Neural progenitor cell (in vitro differentiated cells): ENCODE measurements at places on chromosomes 6 and 20.
A peak's percentile ranks its signal among the peaks of the same experiment; 100 is the strongest.

GRCh38 chr6:20702366-20702765 is 168.1 kb downstream of the CDKAL1 start:
- no peak overlapping the region for H3K4me3 ChIP-seq
- H3K27me3 ChIP-seq = no peaks in the 10 kb centered on the region
- H3K4me1 ChIP-seq = peaks cover 40% of the 10 kb centered on the region
- no peaks in the 10 kb centered on the region for H3K36me3 ChIP-seq

GRCh38 chr20:11716239-11716944 is 201.3 kb upstream of the BTBD3 start:
- H3K4me3 ChIP-seq = no peak overlapping the region
- peak; percentile 64 for DNase-seq
- H3K27ac ChIP-seq = no peak overlapping the region
- H3K36me3 ChIP-seq = no peaks in the 10 kb centered on the region

- H3K27me3 ChIP-seq = no peaks in the 10 kb centered on the region
- H3K4me1 ChIP-seq = no peaks in the 10 kb centered on the region
- no peak for DNase-seq
- no peak overlapping the region for H3K4me3 ChIP-seq
Observed at GRCh38 chr20:16816192-16816591, 68.0 kb downstream of the OTOR start.

GRCh38 chr6:100346828-100347227 is 117.9 kb downstream of the SIM1 start:
- H3K27ac ChIP-seq = no peak overlapping the region
- H3K36me3 ChIP-seq = no peaks in the 10 kb centered on the region
- H3K4me1 ChIP-seq = peaks cover 21% of the 10 kb centered on the region
- no peak overlapping the region for H3K4me3 ChIP-seq

- peaks cover 59% of the 10 kb centered on the region for H3K4me1 ChIP-seq
- no peak overlapping the region for H3K4me3 ChIP-seq
- H3K36me3 ChIP-seq = no peaks in the 10 kb centered on the region
- H3K27ac ChIP-seq = no peak overlapping the region
Observed at GRCh38 chr6:41581381-41581991, 35.3 kb downstream of the FOXP4 start.

DNA sequence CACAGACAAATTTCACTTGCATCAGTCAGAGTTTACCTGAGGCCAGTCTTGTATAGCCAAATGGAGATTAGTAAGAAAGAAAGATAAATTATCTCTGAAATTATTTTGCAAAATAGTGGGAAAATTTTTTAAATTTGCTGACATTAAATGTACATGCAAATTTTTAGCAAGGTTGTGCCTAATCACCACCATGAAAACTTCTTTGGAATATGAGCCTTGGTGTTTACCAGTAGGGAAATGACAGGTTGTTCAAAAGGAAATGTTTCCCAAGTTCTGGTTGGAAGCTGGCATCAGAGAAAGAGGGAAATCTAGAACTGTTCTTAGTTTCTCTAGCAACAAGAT is 34.4 kb upstream of the LOC128125822 start:
- H3K4me3 ChIP-seq = no peak overlapping the region
- no peak overlapping the region for H3K27ac ChIP-seq
- no peaks in the 10 kb centered on the region for H3K4me1 ChIP-seq
- H3K27me3 ChIP-seq = no peaks in the 10 kb centered on the region

DNA sequence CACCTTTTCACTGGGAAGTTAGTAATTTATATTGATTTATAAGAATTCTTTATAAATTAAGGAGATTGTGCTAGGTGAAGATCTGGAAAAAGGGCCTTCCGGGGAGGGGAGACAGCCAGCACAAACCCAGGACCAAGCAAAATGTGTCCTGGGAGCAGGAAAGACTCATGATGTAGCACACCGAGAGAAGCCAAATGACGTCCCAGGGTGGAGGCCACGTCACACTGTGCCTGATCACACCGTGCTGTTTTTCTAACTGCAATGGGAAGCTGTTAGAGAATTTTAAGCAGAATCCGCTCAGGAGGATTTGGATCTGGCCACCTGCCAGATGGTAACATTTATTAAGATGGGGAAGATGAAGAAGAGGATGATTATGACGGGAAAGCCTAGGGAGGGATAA is 72.7 kb upstream of the AKAP12 start:
- no peaks in the 10 kb centered on the region for H3K36me3 ChIP-seq
- no peak for DNase-seq
- H3K27ac ChIP-seq = no peak overlapping the region
- no peak overlapping the region for H3K4me3 ChIP-seq

DNA sequence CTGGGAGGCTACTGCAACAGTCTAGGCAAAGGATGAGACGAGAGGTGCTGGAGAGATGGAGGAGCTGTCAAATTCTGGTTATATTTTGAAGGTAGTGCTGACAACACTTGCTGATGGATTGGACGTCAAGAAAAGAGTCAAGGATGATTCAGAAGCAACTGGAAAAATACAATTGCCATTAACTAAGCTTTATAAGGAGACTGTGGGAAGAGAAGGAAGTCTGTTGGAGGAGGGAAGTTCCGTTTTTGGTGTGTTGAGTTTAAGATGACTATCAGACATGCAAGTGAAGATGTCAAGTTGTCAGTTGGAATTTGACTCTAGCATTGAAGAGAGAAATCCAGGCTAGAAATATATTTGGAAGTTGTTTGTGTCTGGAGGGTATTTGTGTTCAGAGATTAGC is 358.1 kb downstream of the RNGTT start:
- H3K4me3 ChIP-seq = no peak overlapping the region
- no peak for DNase-seq
- no peaks in the 10 kb centered on the region for H3K27me3 ChIP-seq
- H3K27ac ChIP-seq = no peak overlapping the region

GRCh38 chr6:3859878-3860552 is 10.8 kb downstream of the FAM50B start:
- no peaks in the 10 kb centered on the region for H3K4me1 ChIP-seq
- no peak overlapping the region for H3K4me3 ChIP-seq
- no peaks in the 10 kb centered on the region for H3K27me3 ChIP-seq
- no peak overlapping the region for H3K27ac ChIP-seq
- no peaks in the 10 kb centered on the region for H3K36me3 ChIP-seq
- DNase-seq = no peak

DNA sequence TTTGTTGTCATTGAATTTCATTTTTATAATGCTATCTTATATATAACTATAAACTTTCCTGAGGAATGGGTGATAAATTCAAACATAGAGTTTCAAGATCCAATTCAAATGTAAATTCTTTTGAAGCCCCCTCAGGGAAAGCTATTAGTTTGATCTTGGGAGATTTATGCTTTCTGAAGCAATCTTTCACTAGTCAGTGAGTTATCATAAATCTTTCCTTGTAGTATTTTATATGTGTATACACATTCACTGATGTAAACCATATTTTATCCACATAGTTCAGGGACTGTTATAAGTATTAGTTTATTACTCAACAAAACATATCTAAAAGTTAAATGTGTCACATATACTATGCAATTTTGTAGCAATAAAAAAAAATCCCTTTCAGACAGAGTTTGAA is 2.9 kb upstream of the EPM2A start:
- no peak overlapping the region for H3K4me3 ChIP-seq
- H3K4me1 ChIP-seq = peaks cover 20% of the 10 kb centered on the region
- no peak overlapping the region for H3K27ac ChIP-seq
- H3K27me3 ChIP-seq = no peaks in the 10 kb centered on the region

DNA sequence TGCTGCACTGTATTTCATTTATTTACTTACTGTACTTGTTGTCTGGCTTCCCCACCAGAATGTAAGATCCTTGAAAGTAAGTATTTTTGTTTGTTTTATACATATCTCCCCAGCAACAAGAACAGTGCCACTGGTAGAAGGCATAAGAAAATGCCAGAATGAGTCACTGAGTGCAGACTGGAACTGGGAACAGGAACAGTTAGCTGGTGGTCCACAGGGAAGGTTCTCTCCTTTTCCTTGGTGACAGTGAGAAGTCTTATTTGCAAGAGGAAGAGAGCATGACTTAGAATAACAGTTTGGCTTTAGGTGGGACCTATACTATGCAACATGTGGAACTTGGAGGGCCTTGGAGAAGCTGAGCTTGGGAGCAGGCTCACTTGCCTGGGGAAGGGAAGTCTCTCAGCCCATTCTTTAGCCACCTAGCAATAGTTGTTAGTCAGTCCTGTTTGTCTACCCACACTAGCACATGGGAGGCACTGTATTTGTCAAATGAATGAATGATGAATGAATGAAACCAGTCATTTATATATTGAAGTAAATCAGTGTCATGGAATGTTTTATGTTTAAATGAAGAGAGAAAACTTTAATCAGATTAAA is 203.5 kb downstream of the KCNQ5 start:
- no peaks in the 10 kb centered on the region for H3K27me3 ChIP-seq
- no peak overlapping the region for H3K4me3 ChIP-seq
- no peak for DNase-seq

DNA sequence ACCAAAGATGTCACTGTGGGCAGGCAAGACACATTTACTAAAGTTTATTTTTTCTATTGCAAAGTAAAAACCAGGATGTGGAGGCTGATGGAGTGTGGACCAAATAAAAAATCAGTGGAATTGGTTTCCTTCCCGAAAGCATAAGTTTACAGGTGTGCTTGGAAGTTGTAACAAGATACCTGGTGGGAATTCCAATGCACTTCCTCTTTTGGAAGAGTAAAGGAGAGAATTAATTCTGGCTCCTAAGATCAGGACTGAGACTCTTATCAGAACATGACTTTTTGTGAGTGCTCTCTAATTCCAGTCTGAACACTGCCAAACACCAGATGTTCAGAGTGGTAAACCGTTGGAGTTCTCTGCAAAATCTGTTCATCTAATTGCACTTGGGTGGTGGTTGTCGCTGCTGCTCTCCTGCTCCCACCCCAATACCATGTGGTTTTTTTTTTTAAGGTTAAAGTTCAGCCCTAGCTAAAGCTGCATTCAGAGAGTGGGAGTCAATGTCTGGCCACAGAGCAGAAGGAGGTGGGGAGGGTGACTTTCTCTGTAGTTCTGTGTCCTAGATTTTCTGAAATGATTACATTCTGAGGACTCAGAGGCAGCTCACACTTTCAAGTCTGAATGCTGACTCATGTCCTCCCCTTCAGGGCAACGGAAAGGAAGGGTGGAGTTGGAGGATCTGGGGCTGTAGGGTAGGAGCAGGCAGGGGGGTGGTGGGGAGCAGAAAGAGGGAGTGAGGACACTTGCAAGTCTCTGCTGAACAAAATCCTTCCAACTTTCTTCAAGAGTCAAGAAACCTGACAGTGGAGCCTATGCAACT is 275.8 kb upstream of the PRDM1 start:
- H3K36me3 ChIP-seq = no peaks in the 10 kb centered on the region
- no peak for DNase-seq
- H3K4me1 ChIP-seq = peaks cover 10% of the 10 kb centered on the region
- no peak overlapping the region for H3K27ac ChIP-seq
- H3K4me3 ChIP-seq = no peak overlapping the region
- H3K27me3 ChIP-seq = no peaks in the 10 kb centered on the region

DNA sequence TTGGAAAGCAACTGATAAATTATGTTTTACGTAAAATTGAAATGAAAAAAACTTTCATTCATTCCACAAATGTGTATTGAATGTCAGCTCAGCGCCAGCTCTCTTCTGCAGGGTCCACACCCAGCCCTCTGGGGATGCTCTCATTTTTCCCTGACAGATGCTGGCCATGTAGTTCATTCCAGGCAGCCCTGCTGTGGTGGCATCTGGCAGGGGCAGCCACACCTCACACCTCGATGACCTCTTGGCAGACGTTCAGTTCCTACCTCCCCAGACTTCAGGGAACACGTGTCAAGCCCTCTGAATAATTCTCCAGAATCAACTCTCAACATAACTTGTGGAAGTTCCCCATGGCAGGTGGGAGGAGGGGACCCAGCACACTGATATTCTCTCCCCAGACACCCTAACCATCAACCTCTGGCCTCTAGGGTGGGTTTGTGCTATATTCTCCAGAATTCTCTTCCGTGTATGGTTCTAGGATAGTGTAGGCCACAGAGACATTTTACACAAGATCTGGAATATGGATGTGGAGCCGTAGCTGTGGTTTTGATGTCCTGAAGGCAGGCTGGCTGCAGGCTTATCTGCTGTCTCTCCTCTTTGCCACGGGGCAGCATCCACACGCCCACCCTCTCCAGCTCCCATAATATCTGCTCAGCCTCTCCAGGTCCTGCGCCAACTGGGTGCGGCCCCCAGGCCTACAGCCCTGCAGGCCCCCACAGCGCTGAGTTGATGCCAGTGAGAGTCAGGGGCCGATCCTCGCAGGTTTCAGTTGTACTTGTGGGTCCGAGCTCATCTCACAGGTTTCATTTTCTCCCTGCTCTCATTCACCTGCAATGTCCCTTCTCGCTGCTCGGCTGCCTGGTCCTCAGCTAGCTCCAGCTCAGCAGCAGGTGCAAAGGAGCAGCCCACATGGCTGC is 175.8 kb upstream of the ARID1B start:
- no peaks in the 10 kb centered on the region for H3K27me3 ChIP-seq
- H3K4me1 ChIP-seq = peaks cover 13% of the 10 kb centered on the region
- H3K4me3 ChIP-seq = no peak overlapping the region
- H3K36me3 ChIP-seq = no peaks in the 10 kb centered on the region
- no peak overlapping the region for H3K27ac ChIP-seq

DNA sequence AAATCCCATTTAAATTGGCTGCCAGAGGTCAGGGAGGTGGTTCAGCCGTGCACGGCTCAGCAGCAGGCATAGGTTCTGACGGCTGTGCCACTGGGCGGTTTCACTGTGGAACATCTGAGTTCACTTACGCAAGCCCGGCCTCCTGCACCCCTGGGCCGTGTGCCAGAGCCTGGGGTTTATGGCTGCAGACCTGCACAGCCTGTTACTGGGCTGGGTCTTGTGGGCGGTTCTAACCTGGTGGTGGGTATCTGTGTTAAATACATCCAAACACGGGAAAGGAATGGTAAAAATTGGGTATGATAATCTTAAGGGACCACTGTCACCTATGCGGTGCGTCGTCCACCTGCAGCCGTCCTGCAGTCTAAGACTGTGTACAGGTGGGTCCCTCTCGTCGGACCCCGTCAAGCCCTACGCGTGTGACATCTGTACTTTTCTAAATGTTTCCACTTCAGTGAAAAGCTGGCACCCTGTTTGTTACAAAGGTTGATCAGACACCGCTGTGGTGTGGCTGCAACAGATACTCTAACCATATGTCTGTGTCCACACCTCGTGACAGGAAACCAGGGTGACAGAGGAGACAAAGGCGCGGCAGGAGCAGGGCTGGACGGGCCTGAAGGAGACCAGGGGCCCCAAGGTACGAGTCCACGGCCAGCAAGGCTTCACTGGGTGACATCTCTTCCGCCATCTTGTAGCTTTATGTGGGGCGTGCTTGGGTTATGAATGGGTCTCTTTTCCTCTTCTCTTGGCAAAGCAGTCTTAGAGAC is 21.5 kb downstream of the COL9A3 start:
- no peaks in the 10 kb centered on the region for H3K27me3 ChIP-seq
- H3K36me3 ChIP-seq = no peaks in the 10 kb centered on the region
- H3K4me1 ChIP-seq = peaks cover 19% of the 10 kb centered on the region
- H3K4me3 ChIP-seq = no peak overlapping the region
- no peak overlapping the region for H3K27ac ChIP-seq

- peaks cover 5% of the 10 kb centered on the region for H3K4me1 ChIP-seq
- H3K4me3 ChIP-seq = no peak overlapping the region
- no peak overlapping the region for H3K27ac ChIP-seq
- H3K36me3 ChIP-seq = no peaks in the 10 kb centered on the region
- no peak for DNase-seq
Observed at GRCh38 chr20:45998337-45998736, 10.4 kb upstream of the MMP9 start.

- no peaks in the 10 kb centered on the region for H3K36me3 ChIP-seq
- no peaks in the 10 kb centered on the region for H3K27me3 ChIP-seq
- no peaks in the 10 kb centered on the region for H3K4me1 ChIP-seq
- no peak overlapping the region for H3K27ac ChIP-seq
- DNase-seq = no peak
Observed at GRCh38 chr6:127406122-127406521, 53.1 kb downstream of the KIAA0408 start.

GRCh38 chr20:49769048-49769581 is 43.5 kb upstream of the SLC9A8 start:
- H3K27me3 ChIP-seq = no peaks in the 10 kb centered on the region
- DNase-seq = no peak
- no peak overlapping the region for H3K27ac ChIP-seq
- no peak overlapping the region for H3K4me3 ChIP-seq
- peaks cover 24% of the 10 kb centered on the region for H3K4me1 ChIP-seq
